ENCODE measurements at places on chromosomes 4 and X. TPM values are rescaled to one million over a fixed set of nuclear protein-coding genes. Genes with fewer than 3 reads are reported as not detected.
A peak's percentile ranks its signal among the peaks of the same experiment; 100 is the strongest.

The SPON2 gene
- 31.2 TPM for polyA plus RNA-seq

The TBCK gene
- polyA plus RNA-seq, result 6.7 TPM

DNA sequence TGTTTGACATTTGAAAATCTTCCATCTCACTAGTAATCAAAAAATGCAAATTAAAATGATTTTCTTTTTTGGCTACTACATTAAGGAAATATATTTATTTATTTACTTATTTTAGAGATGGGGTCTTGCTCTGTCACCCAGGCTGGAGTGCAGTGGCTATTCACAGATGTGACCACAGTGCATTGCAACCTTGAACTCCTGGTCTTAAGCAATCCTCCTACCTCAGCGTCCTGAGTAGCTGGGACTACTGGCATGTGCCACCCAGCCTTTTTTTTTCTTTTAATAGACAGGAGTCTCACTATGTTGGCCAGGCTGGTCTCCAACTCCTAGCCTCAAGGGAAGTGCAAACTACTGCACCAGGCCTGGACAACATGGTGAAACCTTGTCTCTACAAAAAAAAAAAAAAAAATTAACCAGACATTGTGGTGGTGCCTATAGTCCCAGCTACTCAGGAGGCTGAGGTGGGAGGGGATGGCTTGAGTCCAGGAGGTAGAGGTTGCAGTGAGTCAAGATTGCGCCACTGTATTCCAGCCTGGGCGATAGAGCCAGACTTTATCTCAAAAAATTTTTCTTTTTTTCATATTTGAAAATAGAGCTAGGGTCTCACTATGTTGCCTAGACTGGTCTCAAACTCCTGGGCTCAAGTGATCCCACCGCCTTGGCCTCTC lies 4.4 kb upstream of the SMIM14 start:
- DNase-seq, result no peak

GRCh38 chr4:71867598-71867997 lies 83.7 kb upstream of the GC start:
- DNase-seq, result no peak

The TLR10 gene
- polyA plus RNA-seq, result not detected

DNA sequence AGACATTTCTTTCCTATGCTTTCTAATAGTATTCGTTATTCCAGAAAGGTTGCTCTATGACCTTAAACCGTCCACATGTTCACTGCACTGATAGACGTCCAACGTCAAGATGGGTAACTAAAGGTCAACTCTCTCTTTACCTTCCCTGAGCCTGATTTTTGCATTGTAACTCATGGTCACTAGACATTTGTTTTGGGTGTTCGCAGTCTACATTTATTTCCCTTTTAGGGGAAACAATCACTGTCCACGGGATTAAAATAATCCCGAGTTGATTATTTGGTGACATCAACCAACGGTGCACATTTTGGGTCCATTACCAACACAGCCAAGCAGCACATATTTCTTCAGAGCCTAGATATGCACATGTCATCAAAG lies 540 bp upstream of the HADH start:
- no peak for DNase-seq

DNA sequence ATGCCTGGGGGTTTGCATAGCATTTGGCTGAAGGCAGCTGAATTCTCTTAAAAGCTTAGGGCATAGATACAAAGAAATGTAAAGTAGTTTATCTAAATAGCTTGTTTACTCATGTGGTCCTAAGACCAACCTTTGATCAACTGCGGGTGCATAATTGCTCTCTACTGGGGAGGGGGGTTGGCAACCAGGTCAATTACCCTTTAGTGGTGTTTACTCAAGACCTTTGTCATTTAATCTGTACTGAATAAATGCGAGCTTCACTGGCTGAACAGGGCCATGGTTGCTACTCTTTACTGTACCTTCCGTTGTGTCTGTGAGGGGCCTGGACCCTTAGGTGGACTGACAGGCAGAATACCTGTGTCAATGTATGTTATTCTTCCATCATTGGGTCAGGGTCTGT lies 102.7 kb upstream of the FAM9C start:
- no peak for DNase-seq

GRCh38 chr4:4317496-4318232 lies 27.6 kb downstream of the ZBTB49 start:
- DNase-seq, result no peak

GRCh38 chrX:9467146-9467545 lies 2.3 kb downstream of the TBL1X start:
- no peak for DNase-seq

The PPP2R2C gene
- 1.3 TPM for polyA plus RNA-seq

DNA sequence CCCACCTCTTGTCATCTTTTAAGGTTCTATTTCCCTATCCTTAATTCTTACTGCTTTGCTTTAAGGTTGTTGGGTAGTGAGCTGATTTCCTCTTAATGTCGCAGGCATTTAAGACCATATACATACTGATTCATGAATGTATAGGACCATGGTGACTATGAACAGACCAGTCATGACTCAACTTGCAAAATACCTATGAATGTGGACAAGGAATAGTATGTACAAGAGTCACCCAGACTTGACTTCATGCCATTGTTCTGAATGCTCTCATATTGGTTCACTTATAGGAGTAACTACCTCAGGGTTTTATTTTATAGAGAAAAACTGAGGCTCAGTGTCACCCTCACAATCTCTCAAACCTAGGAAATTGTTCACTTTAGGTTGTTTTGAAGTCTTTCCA lies 44.3 kb downstream of the CCNG2 start:
- DNase-seq, result no peak

The KIAA0232 gene
- polyA plus RNA-seq, result 20.0 TPM

DNA sequence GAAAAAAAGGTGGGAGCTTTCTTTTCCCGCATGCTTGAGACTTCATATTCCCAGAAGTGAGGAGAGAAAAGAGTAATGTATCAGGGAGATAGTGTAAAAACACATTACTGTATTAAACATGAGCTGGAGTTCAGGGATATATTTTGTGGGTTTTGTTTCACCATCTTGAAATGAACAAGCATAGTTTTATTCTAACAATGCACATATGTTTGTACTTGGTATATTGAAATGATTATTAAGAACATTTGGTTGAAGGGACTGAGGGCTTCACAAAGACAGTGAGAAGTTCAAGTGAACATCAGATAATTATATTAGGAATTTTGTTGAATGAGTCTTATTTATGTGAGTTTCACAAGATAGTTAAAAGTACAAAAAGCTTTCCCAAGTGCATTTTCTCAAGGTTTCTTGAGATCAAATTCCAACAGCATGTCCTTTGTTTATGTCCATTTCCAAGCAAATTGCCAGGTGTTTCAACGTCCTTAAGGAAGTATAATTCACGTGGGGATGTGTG lies 368.8 kb downstream of the ANKRD50 start:
- DNase-seq, result no peak

DNA sequence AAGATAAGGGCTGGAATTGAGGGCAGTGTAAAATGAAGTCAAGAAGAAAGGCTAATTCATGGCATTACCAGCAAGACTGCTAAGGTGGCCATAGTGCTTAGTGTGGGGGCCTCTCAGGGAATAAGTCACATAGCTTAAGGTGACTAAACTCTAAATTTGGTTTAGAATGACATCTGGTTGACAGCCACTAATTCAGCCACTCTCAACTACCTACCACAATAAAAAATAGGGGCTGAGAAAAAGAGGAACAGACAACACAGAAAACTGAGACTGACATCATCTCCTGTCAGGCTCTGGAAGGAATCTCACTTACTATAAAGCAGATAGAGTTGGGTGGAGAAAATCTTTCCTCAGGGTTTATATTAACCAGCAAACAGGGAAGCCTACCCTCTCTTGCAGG lies 96.9 kb downstream of the CHRDL1 start:
- no peak for DNase-seq

The APLN gene
- 8.7 TPM for polyA plus RNA-seq

- DNase-seq, result no peak
Measured at GRCh38 chr4:155787113-155787710, 28.4 kb downstream of the GUCY1B1 start.

DNA sequence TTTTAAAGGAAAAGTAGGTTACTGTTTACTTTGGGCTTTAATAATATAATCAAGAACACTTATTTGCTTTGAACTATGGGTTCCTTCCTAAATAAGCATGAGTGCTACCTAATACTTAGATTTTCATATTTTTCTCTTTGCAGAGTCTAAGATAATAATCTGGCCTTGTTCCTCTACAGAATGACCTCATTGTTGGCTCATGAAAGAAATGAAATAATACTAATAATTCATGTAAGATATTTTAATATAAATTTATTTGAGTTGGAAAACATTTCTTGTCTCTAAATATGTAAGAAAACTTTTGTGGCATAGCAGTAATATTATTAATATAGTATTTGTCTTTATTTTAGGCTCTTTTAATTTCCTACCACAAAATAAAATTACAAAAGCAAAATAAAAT lies 601.3 kb downstream of the IQCM start:
- no peak for DNase-seq

The AKAP4 gene
- not detected for polyA plus RNA-seq

The KIAA1210 gene
- not detected for polyA plus RNA-seq

- peak; percentile 41 for DNase-seq
Measured at GRCh38 chrX:43949669-43950068, 23.5 kb downstream of the NDP start.

The C4orf17 gene
- not detected for polyA plus RNA-seq

GRCh38 chrX:65894133-65894532 lies 145.7 kb downstream of the VSIG4 start:
- no peak for DNase-seq

DNA sequence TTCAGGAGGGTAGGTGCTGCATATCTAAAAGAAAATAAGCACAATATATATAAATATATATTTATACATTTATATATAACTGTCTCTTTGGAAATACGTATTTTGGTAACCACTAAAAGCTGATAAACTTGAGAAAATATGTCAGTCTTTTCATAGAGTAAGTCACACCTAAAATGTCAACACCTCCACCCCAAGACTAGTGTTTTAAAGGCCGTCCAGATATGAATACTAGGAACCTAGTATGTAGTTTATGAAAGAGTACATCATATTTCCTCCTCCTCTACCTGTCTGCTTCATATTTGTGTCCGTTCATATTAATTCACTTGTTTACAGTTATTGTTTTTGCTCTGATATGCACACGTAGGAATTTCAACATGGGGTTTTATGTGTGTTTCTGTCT lies 45.2 kb downstream of the MTMR8 start:
- no peak for DNase-seq

- no peak for DNase-seq
Measured at GRCh38 chr4:13368217-13368616, 115.9 kb downstream of the RAB28 start.

GRCh38 chr4:39047681-39048080 lies 14.4 kb upstream of the KLHL5 start:
- DNase-seq, result no peak

DNA sequence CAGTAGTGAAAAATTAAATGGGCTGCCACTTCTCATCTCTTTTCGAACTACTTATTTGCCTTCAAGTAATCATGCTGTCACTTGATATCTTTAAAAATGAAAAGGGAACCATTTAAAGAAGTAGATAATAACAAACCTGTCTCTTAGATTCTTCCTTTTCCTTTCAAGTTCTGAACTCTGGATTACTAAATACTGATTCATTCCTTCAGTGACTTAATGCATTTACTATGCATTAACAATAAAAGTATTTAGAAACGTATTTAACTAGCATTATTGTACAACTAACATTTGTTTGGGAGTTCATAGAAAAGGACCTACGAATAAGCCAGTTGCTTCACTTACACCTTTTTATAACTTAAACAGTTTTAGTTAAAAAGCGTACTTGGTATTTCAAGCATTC lies 61.1 kb upstream of the RAB33B start:
- DNase-seq, result no peak

- no peak for DNase-seq
Measured at GRCh38 chr4:173258866-173259265, 75.3 kb downstream of the HMGB2 start.

GRCh38 chr4:126440297-126440696 lies 1125.5 kb downstream of the FAT4 start:
- no peak for DNase-seq

The CABS1 gene
- not detected for polyA plus RNA-seq

DNA sequence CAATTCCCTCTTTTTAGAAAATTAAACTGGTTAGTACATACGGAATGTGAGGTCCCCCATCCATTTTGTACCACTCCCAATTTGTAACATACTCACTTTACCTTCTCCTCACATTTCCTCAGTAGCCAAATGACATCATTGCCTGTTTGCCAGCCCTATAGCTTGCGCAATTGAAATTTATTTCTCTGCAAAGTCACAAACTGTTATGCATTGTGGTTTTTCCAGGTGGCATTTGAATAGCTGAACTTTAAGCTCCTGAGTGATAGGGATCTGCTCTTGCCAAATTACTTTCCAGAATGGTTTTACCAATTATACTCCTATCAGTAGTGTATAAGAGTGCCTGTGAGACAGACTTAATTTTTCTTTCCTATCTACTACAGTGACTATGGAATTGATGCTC lies 7.7 kb downstream of the COL4A5 start:
- no peak for DNase-seq

GRCh38 chr4:128468123-128468989 lies 180.7 kb upstream of the PGRMC2 start:
- DNase-seq, result no peak

The UGT2B15 gene
- not detected for polyA plus RNA-seq

- DNase-seq, result no peak
Measured at GRCh38 chrX:101655534-101655933, 4.1 kb downstream of the ARMCX2 start.

DNA sequence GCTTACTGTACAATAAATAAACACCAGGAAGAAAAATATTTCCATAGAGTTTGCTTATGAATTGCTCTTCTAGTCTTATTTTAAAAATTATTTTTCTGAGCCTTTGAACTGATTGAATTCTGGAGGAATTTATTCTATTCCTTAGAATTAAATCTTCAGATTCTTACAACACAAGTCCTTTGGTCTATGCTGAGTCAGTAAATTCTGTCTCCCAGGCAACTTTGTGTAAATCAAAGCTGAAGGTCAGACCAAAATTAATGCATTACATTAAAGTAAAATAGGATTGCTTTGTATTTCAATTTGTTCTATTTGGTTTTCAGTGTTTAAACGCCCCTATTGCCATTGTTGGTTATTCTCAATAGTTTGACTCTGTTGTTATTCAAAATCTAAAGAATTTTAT lies 26.8 kb upstream of the STPG2 start:
- no peak for DNase-seq

Measured in heart left ventricle (tissue), 16 donors.